ENCODE measurements at places on chromosomes 1 and 21.

- DNase-seq: no peak
Observed at GRCh38 chr21:35150562-35151226, 101.6 kb upstream of the RUNX1 start.

GRCh38 chr1:209607795-209608178 lies 24.3 kb downstream of the CAMK1G start:
- DNase-seq: no peak

DNA sequence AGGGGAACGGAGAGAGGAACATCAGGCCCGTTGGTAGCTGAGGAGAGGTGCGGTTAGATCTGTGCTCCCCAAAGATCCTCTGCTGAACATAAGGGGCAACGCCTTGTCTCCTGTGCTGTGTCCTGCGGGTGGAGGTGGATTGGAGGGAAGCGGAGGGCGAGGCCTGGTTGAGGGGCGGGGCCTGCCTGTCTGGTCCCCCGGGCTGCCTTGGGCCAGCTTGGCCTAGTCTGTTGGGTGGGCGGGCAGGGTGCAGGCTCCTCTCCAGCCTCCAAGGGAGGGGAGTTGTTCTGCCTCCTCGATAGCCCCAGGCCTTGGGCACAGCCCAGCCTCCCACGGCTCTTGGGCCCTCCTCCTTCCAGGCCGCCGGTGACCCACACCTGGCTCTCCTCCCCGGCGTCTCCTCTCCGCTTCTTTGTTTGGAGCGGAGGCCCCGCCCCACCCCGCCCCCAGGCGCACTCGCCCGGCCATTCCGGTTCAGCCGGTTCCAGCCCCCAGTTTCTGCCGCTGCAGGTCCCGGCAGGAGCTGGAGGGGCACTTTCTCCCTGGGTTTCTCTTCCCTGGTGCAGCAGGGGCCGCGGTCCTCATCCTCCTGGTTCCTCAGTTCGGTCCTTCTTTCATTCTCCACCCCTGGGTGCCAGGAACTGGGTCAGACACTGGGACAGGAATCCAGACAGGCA lies 19.4 kb downstream of the PTPRF start:
- DNase-seq: no peak

- no peak for DNase-seq
Observed at GRCh38 chr1:161933592-161934588, 89.8 kb downstream of the OLFML2B start.

GRCh38 chr1:2463396-2463795 lies 12.7 kb upstream of the PLCH2 start:
- no peak for DNase-seq

DNA sequence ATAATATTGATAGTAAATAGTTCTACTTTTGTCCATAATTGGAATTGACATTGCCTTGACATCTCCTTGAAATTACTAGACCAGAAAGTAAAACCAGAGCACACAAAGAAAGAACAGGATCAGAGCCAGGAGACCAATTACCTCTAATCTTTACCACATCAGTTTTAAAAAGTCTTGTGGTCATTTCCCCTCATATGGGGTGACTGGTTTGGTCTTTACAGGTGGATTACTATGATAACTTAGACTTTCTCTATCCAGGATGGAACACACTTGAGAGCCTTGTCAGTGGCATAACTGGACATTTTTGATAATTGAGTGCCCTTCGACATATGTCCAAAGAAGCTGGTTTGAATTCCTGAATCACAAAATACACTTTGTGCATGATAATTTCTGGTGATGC lies 1148.1 kb upstream of the NCAM2 start:
- DNase-seq: no peak

DNA sequence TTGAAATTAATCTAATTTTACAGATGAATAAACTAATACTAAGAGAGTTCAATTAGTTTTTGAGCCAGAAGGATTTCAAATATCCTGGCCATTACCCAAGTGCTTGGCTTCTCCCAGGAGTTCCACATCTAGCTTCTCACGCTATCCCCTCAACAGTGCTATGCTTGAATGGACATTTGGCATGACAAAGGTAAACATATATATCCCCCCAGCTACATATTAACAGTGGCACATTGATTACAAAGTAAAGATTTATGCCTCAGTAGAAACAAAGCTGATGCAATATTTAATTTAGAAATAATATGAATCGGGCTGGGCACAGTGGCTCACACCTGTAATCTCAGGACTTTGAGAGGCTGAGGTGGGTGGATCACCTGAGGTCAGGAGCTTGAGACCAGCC lies 434.6 kb upstream of the PRMT6 start:
- no peak for DNase-seq

DNA sequence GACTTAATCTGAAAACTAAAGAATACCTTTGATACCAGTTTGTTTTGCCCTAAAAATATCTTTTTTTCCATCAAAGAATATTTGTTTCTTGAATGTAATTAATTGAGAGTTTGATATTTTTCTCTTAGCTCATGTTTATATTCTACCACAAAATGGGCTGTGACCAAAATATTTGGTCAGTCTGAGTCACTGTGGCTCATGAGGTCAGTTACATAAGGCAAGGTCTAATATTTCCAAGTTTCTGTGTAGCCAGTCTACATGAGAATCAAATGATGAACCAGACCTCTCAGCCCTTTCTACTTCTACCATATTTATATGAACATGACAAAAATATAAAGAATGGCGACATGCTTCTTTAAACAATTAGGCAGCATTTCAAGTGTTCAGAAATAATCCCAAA lies 83.0 kb upstream of the IVNS1ABP start:
- DNase-seq: no peak

DNA sequence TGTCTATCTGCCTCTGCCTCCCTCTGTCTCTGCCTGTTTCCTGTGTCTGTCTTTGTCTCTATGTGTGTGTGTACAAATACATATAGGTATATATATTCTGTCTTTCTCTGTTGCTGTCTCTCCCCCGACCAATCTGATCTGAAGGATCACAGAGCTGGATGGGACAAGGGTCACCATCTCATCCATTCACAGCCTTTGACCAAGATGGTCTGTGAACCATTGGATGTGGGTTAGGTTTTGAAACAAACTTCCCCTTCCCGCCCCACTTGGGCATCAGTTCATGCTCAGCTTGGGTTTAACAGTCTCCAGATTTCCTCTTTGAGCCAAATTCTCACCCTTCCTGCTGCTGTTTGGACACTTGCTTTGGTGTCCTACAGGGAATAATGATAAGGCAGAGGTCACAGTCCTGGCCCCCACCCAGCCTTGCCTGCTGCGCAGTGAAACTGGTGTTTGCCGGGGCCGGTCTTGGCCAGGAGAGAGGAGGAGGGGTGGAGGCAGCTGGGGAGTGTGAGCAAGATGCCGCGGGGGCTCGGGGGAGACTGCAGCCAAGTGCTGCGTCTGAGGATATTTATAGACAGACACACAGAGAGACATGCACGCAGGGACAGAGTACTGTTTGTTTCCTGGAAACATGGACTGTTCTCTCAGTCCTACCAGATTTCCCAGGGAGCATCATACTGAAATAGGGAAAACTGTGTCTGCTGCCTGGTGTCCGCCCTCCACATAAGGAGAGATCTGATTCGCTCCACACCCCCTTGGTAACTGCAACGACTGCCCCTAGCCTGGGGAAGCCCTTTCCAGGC lies 27.0 kb upstream of the BTG2 start:
- DNase-seq: no peak
